Activated T-helper 17 cell treated with anti-CD3 and anti-CD28 coated beads, Interleukin-2, amount 50 U/mL, for 72 hours (primary cell): ENCODE measurements at places on chromosomes 3 and 15.

GRCh38 chr3:14231145-14231990 is 52.8 kb downstream of the LSM3 start:
- ATAC-seq, result no peak

GRCh38 chr3:120393243-120393642 is 44.1 kb upstream of the LRRC58 start:
- ATAC-seq, result no peak

GRCh38 chr3:50532062-50532705 is 28.8 kb upstream of the CACNA2D2 start:
- no peak for ATAC-seq

- no peak for ATAC-seq
Measured at GRCh38 chr3:127192576-127193232, at the start of gene PRR23E. TSS of gene PRR23E (plus strand) at chr3:127193131. CDS start at chr3:127196686, 3,555 bp downstream.

DNA sequence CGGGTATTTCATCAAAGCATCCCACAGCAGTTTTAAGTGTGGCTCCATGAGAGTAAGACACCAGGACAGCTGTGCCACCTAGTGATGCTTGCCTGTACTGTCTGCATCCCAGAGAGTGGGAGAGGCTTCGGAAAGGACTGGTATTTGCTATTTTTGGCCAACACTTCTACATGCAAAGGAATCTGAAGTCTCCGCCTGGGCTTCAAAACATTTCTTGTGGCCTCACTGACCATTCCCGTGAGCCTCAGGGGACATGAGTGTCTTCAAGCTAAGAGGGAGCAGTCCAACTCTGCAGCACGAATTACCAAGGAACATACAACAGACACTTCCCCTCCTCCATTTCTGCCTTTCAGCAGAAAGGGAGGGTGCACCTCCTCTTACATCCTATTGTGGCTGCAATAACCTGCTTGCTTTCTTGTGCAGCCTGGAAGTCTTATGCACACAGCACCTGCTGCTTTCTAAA is 177.5 kb downstream of the RORA start:
- no peak for ATAC-seq

GRCh38 chr3:150227839-150228238 is 180.3 kb upstream of the TSC22D2 start:
- ATAC-seq, result no peak

GRCh38 chr15:89629829-89630228 is 25.4 kb downstream of the KIF7 start:
- no peak for ATAC-seq

- no peak for ATAC-seq
Measured at GRCh38 chr3:57226176-57226575, 1.4 kb upstream of the APPL1 start.

- no peak for ATAC-seq
Measured at GRCh38 chr3:44948239-44948638, 27.7 kb downstream of the ZDHHC3 start.

DNA sequence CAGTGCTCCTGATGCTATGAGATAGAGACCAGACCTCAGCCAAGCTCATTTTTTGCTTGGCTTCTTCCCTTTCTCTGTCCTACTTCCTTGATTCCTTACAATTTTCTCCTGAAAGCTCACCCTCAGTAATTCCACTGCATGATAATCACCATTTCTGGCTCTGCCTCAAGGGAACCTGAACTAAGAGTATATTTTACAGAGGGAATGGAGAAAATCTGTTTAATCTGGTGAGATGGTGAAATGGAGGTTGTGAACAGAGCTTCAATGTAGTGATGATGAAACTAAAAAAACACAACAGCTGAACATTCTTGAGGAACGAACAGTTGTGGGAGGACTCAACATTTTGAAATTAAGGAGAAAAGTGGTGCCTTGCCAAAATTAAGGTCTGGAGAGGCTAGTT is 16.3 kb downstream of the HHLA2 start:
- ATAC-seq, result no peak
